ENCODE measurements at places on chromosomes 1 and 21.

- no peak for DNase-seq
Measured at GRCh38 chr21:24023936-24024335, 1583.3 kb downstream of the MRPL39 start.

DNA sequence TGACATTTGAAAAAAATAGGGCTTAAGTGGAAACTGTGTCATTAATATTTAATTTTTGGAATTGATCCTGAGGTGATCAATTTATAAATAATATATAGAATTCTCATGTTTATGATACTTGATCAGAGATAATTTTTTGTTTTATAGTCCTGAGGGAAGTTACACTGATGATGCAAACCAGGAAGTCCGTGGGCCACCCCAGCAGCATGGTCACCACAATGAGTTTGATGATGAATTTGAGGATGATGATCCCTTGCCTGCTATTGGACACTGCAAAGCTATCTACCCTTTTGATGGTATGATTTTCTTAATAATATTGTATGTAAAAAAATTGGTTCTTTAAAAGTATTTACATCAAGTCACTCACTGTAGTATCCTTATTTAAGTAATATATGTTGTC is 101.2 kb downstream of the FNBP1L start:
- DNase-seq, result no peak

DNA sequence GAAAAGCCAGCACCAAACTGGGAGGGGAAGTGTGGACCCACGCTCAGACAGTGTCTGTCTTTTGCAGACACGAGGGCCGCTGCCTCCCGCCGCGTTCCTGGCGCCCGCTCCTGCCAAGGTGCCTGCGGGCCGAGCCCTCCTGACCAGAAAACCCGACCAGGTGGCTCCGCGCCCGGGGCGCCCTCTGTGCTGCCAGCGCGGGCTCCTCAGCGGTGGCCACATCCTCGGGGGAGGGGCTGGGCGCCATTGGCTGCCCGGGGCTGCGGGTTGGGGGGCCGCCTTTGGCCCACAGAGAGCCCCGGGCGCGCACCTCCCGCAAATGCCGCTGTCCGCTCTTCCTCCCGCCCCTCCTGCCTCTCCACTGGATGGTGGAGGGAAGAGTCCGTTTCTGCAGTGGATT is 22.4 kb upstream of the TRNAU1AP start:
- DNase-seq, result no peak

DNA sequence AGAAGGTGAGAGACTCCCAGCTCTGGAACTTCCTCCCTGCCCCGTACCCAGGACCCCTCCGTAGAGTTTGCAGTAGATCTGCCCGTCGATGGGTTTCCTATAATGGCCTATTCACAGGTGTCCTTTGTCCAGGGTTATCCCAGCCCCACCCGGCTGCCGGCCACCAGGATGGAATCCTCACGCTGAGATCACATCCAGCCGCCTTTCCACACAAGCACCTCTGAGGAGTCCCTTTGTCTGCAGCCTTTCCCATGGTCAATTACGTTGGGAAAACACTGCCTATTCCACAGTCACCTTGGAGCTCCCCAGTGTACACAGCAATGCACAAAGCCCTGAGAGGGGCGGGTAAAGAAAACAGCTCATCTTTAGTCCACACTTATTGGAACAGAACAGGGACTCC is 190.0 kb upstream of the EDN2 start:
- no peak for DNase-seq

DNA sequence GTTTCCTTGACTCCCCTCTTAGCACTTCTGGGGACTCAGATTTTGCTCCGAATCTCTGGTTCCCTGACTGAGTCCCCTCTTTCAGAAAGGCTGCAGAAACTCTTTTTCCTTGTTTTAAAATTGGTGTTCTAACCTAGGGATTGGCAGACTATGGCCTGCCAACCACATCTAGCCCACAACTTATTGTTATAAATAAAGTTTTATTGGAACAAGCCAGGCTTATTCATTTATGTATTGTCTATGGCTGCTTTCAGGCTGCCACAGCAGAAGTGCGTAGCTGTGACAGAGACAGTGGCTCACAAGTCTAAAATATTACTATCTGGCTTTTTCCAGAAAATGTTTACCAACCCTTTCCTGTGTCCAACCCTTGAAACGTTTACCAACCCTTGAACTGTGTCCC is 81.7 kb downstream of the IER5 start:
- no peak for DNase-seq

DNA sequence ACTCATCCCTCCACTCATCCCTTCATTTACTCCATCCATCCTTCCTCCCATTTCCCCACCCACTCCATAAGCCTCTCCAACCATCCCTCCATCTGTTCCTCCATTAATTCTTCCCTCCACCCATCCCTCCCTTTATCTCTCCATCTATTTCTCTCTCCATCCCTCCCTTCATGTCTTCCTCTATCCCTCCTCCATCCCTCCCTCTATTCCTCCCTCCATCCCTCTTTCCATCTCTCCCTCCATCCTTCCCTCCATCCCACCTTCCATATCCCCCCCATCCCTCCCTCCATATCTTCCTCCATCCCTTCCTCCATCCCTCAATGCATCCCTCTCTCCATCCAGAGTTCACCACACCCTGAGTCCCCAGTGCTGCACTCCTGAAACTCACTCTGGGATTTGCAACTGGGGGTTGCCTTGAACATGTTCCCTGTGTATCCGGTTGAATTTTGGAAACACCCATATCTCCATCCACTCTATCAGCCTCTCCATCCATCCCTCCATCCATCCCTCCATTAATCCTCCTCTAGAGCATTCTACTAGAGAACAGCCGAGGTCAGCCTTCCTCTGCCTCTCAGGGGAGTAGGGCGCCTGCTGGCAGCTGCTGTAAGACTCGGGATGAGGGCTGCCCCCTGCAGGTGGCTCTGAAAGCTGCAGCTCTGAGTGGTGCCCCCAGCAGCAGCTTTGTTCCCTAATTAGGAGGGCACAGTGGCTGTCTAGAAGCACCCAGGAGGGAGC is 39.4 kb downstream of the ABCG1 start:
- DNase-seq, result peak; percentile 83

DNA sequence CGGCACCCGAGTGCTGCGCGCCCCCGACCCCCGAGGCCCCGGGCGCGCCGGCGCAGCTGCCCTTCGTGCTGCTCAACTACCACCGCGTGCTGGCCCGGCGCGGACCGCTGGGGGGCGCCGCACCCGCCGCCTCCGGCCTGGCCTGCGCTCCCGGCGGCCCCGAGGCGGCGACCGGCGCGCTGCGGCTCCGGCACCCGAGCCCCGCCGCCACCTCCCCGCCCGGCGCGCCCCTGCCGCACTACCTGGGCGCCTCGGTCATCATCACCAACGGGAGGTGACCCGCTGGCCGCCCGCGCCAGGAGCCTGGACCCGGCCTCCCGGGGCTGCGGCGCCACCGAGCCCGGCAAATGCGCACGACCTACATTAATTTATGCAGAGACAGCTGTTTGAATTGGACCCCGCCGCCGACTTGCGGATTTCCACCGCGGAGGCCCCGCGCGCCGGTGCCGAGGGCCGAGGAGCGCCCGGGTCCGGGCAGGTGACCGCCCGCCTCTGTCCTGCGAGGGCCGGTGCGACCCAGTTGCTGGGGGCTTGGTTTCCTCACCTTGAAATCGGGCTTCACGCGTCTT is 49.0 kb downstream of the SIM2 start:
- DNase-seq, result peak; percentile 51

DNA sequence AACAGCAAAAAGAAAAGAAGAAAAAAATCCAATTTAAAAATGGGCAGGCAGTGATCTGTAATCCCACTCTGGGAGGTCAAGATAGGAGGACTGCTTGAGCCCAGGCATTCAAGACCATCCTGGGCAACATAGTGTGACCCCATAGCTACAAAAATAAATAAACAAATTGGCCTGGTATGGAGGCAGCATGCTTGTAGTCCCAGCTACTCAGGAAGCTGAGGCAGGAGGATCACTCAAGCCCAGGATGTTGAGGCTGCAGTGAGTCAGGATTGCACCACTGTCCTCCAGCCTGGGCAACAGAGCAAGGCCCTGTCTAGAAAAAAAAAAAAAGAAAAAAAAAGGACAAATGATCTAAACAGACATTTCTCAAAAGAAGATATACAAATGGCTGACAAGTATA is 99.6 kb downstream of the EIF4G3 start:
- DNase-seq, result no peak

- DNase-seq, result no peak
Measured at GRCh38 chr1:200732438-200732837, 6.3 kb upstream of the CAMSAP2 start.
